ENCODE measurements at places on chromosomes 3 and 15. TPM values are rescaled to one million over a fixed set of nuclear protein-coding genes. Genes with fewer than 3 reads are reported as not detected.

GRCh38 chr15:56228854-56229253 is 14.8 kb downstream of the RFX7 start:
- no peak for DNase-seq

SLC28A1 gene
- not detected for total RNA-seq

GRCh38 chr15:66698318-66698961 is 3.6 kb upstream of the SMAD6 start:
- no peak for DNase-seq

DNA sequence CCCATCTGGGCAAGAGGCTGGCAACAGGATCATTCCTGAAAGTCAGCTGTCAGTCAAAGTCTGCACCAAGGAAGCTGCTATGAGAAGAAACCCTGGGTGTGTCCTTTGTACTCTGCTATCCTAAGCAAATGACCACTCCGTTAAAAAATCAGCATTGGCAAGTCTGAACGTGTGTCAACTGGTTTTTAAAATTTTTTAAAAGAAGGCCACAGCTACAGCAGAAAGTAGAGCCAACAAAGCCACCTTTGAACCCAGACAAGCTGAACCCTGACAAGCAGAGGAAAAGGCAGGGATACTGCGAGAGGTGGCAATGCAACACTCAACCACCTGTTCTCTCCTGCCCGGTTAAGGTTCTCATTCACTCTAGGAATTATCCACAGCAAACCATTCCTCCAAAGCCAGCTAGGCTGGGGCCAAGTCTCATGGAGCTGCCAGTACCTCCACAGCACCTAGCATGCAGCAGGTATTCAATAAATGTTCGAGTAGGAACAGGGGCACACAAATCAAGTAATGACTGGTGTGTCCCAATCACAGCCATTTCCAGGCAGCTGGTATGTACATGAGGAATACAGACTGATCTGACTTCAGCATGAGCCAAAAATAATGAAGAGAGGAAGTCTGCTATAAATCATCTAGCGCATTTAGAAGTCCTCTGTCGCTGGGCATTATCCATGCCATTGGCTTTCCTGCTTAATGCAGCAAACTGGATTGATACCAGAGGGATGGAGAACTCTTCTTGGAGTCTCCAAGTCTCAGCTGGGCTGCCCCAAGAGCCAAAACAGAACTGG is 76.0 kb downstream of the ADCY5 start:
- no peak for DNase-seq

ARL6 gene
- total RNA-seq, result 9.8 TPM

BOC gene
- total RNA-seq, result not detected

GRCh38 chr15:92819278-92820235 is 80.6 kb upstream of the CHD2 start:
- DNase-seq, result no peak

GRCh38 chr3:150480877-150481276 is 65.4 kb downstream of the SERP1 start:
- DNase-seq, result no peak

DNA sequence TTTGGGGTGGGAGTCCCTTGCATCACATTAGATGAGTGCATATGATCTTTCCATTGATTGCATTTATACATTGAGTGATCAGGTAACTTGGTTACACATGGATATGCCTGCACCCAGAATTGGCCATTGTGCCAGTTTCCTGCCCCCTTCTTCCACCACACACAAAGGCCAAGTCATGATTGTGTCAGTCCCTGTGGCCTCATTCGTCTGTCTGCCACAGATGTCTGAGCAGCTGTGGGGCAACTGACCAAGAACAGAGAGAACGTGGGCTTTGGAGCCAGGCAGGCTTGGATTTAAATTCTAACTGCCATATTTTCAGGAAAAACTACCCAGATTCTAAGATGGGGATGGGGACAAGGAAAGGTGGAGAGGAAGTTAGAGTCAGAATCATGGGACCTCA is 27.0 kb downstream of the CCNL1 start:
- DNase-seq, result no peak

GRCh38 chr3:107407355-107407754 is 30.1 kb downstream of the CCDC54 start:
- DNase-seq, result no peak

DNA sequence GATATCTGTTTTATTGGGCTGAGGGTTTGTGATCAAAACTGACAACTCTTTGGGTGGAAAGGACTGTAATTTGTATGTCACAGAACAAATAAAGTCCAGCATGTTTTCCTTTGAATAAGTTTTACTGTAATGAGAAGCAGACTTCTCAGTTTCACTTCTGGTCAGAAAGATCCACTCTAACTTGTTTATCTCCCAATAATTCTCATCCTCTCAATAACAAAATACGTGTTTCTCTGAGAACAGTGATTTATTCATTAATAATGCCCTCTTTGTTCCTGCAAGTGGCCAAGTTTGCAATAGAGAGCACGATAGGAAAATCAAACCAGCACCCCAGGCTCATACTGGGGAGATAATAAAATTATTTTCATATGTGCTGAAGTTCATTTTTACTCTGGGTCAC is 190.6 kb downstream of the CNTN3 start:
- no peak for DNase-seq

- DNase-seq, result no peak
These were observed 21.7 kb downstream of the LSM3 start for GRCh38 chr3:14200276-14200675.

DNA sequence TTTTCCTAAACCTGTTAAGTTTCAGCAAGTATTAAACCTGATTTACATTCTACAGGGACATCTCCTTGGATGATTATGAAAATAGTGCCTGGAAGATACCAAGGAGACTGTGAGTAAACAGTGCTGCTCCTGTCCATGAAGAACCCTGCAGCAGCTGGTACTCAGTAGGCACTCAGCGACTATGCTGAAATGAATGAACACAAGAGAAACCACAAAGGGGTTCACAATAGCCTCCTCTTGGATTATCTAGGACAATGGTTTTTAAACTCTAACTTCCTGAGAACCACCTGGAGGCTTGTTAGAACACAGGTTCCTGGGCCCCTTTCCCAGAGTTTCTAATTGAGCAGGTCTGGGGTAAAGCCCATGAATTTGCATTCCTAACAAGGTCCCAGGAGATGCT is 488.4 kb upstream of the UBE2E2 start:
- no peak for DNase-seq

- DNase-seq, result no peak
These were observed 6.5 kb downstream of the A4GNT start for GRCh38 chr3:138125548-138126221.

DNA sequence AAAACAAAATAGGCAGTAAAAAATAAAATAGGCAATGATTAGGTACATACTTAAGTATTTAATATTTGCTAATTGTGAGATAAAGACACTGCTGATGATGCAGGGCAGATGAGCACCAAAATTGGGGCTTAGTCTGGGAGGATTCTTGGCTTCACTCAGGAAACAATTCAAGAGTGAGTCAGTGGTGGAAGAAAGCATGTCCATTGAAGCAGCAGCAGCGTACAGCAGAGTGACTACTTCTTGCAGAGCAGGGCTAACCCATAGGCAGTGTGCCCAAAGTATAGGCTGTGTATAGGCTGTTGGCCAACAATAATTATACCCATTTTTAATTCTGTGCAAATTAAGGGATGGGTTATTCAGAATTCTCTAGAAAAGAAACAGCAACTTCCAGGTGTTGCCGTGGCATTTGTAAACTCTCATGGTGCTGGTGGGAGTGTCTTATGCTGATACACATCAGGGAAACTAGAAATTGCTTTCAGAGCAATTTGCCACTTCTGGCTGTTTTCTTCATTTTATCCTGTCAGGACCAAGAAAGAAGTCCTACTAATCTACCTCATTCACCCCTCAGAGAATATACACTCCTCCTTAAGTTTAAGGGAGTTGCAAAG is 317.3 kb upstream of the NAALADL2 start:
- no peak for DNase-seq

DNA sequence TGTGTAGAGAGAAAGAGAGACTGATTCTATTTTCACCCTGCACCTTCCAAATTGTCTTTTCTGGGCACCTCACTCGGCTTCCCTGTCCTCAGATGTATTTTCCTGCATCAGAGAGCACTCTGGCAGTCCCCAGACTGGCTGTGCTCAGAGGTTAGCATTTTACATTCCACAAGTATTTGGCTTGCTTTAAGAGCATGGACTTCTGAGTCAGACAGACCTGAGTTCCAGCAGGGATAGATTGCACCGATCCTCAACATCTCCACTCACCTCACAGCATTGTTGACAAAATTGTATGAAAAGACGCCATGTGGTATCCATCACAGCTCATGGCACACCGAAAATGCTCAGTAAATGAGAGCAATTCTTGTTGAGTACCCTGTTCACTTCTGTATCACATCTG is 45.6 kb downstream of the SST start:
- DNase-seq, result no peak

DNA sequence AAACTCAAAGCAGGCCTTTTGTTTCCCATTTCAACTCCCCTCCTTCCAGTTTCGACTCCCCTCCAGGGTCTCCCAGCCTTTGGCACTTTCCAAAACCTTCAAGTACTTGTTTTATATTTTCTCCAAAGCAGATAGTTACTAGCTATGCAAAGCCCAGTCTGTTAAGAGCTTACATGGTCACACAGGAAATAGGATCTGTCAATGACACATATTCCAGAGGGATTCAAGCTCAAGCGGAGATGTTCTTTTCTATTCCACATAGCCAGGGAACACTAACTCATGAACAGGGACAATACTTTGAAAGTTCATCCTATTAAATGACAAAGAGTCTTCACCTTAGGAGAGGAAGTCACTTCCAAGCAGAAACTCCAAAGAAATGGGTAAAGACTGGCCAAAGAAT is 18.6 kb downstream of the SUCLG2 start:
- DNase-seq, result no peak

RFX7 gene
- 35.2 TPM for total RNA-seq

FEM1B gene
- 37.7 TPM for total RNA-seq

Measured in CD8-positive, alpha-beta memory T cell (primary cell).